ENCODE measurements at places on chromosomes 5 and 9. TPM values are rescaled to one million over a fixed set of nuclear protein-coding genes. Genes with fewer than 3 reads are reported as not detected.
A peak's percentile ranks its signal among the peaks of the same experiment; 100 is the strongest.

MAP1B gene
- 0.18 TPM for total RNA-seq

NIPSNAP3A gene
- total RNA-seq = 17.4 TPM

CCDC192 gene
- not detected for total RNA-seq

BTNL3 gene
- not detected for total RNA-seq

INSL6 gene
- total RNA-seq = not detected

SMIM33 gene
- 0.53 TPM for total RNA-seq

OBP2B gene
- total RNA-seq = not detected

SYK gene
- 0.29 TPM for total RNA-seq

TRMT10B gene
- total RNA-seq = 14.3 TPM

IRX4 gene
- total RNA-seq = not detected

ANKRD55 gene
- 6.4 TPM for total RNA-seq

- DNase-seq = no peak
These were observed 32.1 kb upstream of the SARDH start for GRCh38 chr9:133770076-133770777.

DNA sequence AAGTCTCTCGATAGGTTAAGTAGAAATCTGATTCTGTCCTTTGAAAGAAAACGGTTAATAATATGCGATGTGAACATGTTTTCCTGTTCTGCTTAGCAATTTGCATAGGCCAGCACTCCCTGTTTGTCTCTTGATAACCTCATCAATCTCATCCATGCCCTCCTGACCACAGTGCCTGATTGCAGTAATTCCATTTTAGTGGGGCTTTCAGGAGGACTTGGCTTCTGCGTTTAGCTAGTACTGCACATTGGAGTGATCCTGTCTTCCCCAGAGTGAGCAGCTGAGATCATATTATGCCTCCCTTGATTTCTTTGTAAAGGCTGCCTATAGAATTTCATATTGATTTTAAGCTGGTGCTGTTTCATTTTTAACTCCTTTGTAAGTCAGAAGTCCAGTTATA, 335.9 kb upstream of the ISL1 start:
- DNase-seq = no peak

GRCh38 chr5:81495286-81495685, 101.4 kb upstream of the ACOT12 start:
- DNase-seq = no peak

DNA sequence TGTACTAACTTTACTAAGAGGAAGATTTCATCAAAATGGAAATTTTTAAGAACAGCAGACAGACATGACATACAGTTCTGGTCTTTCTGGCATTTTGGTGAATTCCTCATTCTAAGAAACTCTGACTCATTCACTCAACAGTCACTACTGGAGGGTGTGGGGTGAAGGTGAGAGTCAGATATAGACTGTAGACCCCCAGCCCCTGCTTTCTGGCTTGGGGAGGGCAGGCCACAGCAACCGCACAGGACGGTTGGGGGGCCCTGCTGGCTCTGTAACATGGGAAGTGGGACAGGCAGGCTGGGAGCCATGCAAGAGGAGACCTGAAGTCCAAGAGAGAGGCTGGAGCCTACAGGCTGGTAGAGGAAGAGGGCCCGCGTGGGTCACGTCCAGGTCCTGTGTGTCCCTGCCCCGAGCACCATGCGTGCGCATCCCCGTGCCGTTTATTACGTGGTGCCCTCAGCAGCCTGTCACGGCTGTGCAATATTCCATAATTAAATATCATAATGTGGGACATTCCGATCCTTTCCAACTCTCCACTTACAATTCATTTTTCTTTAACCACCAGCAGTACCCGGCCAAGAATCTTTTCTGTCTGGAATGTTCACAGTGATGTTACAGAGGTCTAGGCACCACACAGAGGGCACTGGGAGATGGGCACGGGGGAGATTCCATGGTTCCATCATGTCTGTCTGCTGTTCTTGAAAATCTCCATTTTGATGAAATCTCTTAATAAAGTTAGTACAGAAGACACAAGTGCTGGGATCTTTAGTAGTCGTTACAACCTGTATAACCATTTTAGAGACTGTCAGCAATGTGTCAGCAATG, 75.5 kb downstream of the SEMA4D start:
- DNase-seq = peak; percentile 78

GRCh38 chr5:175842951-175843793, 28.2 kb upstream of the CPLX2 start:
- DNase-seq = no peak

DNA sequence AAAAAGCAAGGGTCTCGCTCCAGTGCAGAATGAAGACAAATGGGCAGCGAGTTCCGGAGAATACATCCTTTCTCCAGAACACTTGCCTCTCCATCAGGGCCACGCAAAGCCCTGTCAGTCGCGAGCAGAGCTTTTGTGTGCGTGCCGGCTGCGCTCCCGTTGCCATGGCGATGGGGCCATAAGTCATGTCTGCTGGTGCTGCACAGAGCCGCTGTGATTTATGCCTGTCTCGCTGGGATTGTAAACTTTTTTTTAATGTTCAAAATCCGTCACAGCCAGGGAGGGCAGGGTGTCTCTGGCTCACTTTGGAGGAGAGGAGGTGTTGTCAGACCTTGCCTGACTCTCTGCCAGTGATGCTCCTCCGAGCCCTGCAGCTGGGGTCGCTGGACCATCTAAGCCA, 272.7 kb downstream of the TRIM32 start:
- no peak for DNase-seq

DNA sequence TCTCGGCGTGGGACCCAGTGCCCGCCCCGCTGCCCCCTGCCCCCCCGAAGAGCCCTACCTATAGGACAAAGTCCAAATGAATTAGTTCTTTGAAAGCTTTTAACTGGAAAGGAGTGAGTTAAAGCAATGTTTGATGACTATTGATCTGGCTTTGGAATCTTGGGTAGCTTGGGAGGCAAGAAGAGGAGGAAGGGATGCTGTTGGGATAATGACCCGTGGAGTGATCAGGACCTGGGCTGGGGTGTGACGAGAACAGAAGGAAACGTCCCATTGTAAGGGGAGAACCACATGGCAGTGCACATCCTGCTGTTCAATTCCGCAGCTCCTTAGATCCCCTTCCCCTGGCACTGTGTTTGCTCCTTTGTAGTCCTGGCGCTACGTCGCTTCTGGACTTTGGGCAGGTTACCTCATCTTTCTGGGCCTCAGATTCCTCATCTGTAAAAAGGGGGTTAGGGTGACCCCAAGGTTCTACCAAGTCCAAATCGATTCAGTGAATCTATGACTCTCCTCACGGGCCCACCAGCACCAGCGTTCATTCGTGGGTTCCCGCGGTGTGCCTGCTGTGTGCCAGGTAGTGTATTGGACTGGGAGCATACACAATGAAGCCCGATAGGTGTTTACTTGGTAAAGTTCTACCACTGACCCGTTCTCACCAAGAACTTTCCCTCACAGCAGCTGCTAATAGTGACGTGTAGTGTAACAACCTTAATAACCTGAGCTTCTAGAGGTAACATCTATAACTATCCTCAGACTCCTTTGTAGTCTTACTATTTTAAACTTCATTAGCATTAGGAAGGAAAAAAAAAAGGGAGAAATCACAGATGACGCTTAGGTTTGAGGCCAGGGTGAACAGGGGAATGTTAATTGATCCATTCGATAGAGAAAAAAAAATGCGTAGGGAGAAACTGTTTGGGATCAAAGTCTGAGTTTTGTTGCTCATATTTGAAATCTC, 1.1 kb upstream of the NADK2 start:
- no peak for DNase-seq

DNA sequence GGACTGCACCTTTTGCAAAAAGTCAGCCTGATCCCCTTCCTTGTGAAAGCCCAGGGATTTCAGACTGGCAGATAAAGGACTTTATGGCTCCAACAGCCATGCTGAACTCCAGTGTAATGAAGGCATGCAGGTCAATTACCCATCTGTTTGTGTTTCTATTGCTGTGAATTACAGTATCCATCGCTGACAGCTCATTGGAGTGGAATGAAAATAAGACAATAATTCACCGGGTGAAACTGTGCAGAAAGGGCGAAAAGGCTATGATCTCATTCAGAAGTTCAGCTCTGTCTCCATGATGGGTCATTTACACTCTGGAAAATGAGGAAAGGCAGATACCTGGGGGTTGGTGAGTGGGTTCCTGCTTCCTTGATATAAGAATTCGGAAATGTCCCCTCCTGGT, 148.0 kb downstream of the BRINP1 start:
- no peak for DNase-seq

DNA sequence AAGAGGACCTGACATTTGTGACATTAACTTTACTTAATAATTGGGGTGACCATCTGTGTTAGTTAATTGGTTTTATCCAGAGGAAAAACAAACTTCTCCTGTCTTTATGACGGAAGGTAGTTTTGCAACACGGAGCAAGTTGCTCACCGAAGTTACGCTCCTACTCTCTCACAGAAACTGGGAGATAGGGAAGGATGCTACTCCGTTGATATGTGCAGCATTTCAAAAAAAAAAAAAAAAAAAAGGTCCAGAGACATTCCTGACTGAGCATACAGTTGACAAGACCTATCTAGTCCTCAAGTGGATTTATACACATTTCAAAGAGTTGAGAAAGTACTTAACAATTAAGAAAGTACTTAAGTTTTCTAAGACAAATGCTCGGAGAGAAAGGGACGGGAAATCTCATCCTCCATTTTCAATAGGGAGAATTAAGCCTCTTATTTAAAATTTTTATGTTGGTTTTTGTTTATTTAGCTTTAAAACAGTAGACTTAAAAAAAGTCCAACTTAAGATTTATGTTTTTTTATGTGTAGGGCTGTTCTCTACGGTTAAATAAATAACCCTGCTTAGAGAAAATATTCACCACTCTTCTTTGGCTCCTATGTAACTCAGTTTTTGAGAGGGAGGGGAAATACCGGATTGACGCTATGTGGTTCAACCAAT, 455 bp upstream of the FER start:
- no peak for DNase-seq

GRCh38 chr9:37373621-37374020, 48.9 kb upstream of the GRHPR start:
- DNase-seq = no peak

- no peak for DNase-seq
These were observed 56.2 kb downstream of the UBE2QL1 start for GRCh38 chr5:6504677-6505415.

- no peak for DNase-seq
These were observed 2258.8 kb upstream of the WWC1 start for GRCh38 chr5:166032601-166033000.

- no peak for DNase-seq
These were observed 171.3 kb downstream of the NR2F1-AS1 start for GRCh38 chr5:93409691-93410090.

Measured in activated naive CD4-positive, alpha-beta T cell treated with anti-CD3 and anti-CD28 coated beads, Interleukin-2, amount 50 U/mL, for 72 hours (primary cell).